ENCODE measurements at places on chromosomes 5 and 9.

GRCh38 chr5:125835293-125836172 lies 587.7 kb upstream of the GRAMD2B start:
- no peak for DNase-seq

GRCh38 chr9:109907400-109907799 lies 127.4 kb downstream of the PALM2AKAP2 start:
- DNase-seq, result no peak

- DNase-seq, result no peak
Measured at GRCh38 chr9:97556721-97557605, 55.5 kb downstream of the TMOD1 start.

DNA sequence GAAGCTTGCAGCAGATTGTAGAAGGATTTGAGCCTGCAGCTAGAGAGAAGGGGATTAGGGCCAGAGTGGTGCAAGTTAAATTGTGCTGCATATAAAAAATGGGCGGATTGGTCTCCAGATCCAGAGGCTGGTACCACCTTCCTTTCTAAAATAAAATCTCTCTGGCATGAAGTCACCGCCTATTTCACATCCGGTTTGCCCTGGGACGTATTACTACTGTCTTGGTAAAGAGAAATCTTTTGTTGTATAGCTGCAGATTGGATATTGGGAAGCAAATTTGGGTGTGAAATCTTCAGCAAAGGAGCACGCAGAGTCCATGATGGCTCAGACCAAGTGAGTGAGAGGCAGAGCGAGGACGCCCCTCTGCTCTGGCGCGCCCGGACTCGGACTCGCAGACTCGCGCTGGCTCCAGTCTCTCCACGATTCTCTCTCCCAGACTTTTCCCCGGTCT lies at the start of gene GABRA1:
GABRA1 (plus strand) TSS at position 180 of the 451 bp plus-strand sequence. CDS start 2,691 bp downstream, outside the sequence.
- no peak for DNase-seq

- no peak for DNase-seq
Measured at GRCh38 chr9:35060548-35061207, 11.7 kb downstream of the VCP start.

DNA sequence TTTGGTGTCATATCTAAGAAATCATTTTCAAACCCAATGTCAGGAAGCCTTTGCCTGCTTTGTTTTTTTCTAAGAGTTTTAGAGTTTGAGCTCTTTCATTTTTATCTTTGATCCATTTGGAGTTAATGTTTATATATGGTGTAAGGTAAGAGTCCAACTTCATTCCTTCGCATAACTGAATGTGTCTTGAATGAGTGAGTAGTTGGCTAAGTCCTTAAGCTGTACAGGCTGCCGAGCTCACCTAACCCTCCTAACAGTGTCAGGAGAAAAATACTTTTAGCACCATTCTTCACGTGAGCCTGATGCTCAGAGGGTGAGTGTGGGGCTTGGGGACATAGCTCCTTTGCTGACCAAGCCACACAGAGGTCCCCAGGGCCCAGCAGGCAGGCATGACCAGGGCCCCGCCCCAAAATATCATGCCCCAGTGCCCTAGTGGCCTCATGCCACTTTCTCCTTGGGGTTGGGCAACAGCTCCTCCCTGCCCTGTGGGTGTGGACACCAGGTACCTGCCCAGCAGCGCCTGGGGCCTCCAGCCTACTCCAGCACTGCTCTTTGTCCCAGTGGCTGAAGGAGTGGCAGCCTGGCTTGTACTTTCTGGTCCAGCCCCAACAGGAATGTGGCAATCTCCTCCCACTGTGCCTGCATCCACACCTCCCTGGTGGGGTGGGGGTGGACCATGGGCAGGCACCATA lies 17.2 kb downstream of the PPARGC1B start:
- no peak for DNase-seq

DNA sequence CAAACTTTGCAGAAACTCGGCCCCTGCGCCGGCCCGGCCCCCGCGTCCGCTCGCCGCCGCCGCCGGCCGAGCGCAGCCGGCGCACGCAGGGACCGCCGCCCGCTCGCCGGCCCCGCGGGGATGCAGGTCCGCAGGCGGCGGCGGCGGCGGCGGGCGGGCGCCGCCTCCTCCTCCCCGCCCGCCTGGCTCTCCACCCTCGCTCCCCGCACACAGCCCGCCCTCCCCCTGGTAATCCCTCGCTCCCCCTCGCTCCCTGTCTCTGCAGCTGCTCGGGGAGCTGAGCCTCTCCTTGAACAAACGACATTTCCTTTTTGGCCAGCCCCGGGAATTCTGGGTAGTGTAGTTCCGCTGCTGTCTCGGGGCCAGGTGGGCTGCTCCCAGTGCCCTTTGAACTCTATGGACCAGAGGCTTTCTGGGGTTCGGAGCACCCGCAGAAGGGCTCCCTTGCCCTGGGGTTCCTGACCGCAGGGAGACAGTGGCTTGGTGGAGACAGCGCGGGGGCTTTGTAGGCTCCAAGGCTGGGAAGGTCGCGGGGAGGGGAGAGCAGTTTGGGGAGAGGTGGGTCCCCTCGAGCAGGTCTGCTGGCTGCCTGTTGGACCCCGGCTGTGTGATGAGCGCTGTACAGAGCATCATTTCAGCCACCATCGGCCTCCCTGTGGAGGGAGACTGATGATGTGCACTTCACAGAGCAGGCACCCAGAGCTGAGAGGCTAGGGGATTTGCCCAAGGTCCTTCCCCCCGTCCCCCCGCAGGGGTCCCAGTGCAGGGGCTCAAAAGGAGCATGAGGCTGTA lies 1.8 kb upstream of the FAM78A start:
- peak; percentile 84 for DNase-seq

DNA sequence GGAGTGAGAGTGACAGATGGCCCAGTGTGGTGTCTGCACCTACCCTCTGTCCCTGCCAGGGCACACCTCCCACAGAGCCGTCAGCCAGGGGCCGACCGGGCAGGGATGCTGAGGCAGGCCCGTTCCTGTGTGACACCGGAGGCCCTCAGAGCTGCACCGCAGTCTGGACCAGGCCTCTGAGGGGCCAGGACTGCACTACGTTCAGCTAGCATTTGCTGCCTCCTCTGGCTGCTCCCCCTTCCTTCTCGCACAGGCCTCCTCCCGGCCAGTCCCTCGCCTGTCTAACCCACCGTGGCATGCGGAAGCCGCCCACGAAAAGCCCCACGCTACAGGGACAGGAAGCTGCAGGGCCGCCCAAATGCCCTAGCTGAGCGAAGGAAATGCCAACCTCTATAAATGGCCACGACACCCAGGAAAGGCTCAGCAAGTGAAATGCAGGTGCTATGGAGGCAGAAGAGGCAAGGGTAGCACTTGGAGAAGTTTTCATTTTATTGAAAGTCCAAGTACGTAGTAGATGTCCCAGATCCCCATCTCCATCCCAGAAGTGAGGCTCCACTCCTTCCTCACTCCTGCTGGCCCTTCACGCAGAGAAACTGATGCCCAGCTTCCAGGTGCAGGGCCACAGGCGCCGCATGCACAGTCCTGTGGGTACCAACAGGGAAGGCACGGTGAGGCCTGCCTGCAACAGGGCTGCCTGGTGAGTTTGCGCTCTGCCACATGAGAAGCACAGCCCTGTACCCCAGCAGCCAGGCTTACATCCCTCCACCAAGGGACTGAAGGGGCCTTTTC lies 38.7 kb downstream of the MAPK9 start:
- no peak for DNase-seq

GRCh38 chr9:7273575-7273974 lies 515.8 kb downstream of the KDM4C start:
- no peak for DNase-seq

- DNase-seq, result no peak
Measured at GRCh38 chr9:125659201-125659840, 47.7 kb downstream of the MAPKAP1 start.
